ENCODE measurements at places on chromosomes 4 and X.

- DNase-seq, result no peak
These were observed 14.2 kb downstream of the SEC24D start for GRCh38 chr4:118821590-118822293.

DNA sequence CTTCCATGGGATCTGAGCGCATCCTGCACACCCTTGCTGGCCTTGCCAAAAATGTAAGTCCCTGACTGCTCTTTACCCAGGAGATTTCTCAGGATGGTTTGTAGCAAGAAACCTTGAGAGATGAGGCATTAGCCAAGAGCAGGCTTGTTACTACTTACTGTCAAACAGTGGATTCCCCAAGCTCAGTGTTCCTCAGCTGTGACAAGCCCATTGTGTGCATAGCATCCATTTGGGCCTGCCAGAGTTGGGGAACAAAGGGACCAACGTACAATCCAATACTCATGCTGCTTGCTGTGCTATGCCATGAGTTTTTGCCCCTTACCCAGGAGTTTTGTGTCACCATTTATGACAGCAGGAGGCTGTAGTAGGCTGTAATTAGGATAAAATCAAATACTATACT is 267.6 kb downstream of the TENM3 start:
- no peak for DNase-seq

DNA sequence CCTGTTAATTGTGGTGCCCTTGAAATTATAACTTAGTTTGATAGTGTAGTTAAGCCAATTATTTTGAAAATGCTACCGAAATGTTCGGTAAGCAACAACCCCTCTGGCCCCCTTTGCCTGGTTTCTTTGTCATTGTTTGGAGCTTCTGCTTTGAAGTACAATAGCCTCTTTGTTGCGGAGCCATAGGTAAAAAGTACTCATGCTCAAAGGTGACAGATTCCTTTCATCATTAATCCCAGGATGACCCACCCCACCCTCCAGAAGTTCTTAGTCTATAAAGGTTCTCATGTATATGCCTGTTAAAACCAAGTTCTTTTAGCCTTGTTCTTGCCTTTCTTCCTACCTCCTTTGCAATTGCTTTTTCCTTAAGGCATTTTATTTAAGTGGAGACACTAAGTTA is 42.4 kb upstream of the SMARCAD1 start:
- DNase-seq, result no peak

- peak; percentile 27 for DNase-seq
These were observed at the start of gene MAB21L2 for GRCh38 chr4:150582146-150582872. Gene MAB21L2 (plus strand): TSS chr4:150582151. CDS start chr4:150583030, 879 bp downstream.

- no peak for DNase-seq
These were observed 27.1 kb downstream of the UVSSA start for GRCh38 chr4:1373892-1374705.

- DNase-seq, result no peak
These were observed 171.1 kb downstream of the PDGFC start for GRCh38 chr4:156800463-156800862.

DNA sequence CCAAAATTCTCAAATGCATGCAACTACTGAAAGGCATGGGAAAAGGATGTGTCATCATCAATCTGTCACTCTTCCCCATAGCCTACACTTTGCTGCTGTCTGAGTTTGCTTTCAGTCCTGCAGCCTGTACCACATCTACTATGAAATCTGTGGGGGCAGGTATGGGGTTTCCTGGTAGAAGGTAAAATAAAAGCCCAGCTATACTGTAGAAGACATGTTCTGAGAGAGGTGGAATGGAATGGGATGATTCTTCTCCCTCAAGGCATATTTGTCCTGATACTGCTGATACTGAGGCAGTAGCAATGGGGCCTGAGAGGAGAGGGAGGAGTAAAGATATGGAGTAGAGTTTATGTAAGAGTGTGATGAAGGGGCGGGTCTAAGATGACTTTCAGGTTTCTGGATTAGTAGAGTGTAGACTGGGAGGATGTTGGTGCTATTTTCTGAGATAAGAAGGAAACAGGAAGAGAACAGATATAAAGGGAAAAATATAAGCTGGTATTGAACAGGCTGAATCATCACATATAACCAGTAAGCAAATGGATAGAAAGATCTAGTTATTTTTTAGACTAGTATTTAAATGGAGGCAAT is 38.7 kb upstream of the GYPA start:
- no peak for DNase-seq

DNA sequence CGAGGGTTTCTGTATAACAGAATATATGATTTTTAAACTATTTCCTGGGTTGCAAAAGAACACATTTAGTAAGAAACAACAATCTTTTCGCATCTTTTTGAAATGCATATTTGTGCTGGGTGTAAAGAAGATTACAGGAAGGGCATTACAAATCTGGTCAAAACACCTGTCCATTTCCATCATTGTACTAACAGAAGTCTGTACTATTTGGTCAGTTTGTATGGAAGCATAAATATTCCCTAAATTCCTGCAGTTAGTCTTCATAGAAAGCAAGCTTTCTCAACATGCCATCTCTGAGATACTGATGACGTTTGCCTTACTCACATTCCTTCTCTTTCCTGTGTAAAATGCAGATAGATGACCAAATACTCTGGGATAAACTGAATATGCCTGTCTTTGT is 203.3 kb downstream of the NWD2 start:
- no peak for DNase-seq

DNA sequence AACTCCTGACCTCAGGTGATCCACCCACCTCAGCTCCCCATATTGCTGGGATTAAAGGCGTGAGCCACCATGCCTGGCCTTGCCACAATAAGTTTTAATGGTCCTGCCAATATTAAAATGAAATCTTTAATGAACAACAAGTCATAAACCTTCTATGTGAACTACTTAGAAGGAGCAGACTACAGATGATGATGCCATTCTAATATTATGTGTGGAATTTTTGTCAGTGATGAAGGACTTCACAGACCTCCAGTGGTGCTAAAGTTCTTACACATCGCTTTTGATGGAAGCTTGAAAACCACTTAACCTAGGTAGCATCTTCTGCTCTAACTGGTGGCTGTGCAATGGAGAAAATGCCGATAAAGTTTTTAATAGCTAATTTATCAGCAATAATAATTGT is 331.4 kb downstream of the CCSER1 start:
- no peak for DNase-seq

DNA sequence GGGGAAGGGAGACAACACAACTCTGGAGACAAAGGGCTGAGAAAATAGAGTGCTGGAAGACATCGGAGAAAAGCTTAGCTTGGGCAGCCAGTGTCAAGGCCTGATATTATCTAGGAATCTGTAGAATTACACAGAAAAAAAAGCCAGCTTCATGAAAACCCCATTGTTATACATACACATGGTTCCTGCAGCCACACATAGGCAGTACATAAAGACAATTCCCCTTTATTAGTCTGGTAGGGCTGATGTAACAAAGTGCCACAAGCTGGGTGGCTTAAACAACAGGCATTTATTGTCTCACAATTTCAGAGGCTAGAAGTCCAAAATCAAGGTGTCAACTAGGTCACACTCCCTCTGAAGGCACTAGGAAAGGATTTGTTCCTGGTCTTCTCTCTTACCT is 503.5 kb downstream of the MID1IP1 start:
- DNase-seq, result no peak

- DNase-seq, result no peak
These were observed 13.8 kb downstream of the MGARP start for GRCh38 chr4:139266208-139266582.

DNA sequence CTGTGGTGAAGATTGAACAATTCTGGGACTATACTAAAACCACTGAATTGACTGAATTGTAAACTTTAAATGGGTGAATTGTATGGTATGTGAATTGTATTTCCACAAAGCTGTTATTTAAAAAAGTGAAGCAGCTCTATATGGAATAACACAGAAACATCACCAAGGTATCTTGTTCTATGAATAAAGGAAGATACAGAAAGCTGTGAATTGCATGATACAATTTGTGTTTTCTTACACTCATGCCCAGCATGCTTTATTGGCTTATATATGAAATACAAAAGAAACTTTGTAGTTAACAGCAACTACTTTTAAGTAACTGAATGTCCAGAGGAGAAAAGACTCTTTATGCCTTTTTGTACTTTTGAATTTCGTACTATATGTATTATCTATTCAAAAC is 11.5 kb downstream of the CBR4 start:
- DNase-seq, result no peak

- no peak for DNase-seq
These were observed 2.1 kb downstream of the ASMTL start for GRCh38 chrX:1450361-1451161.

- DNase-seq, result peak; percentile 33
These were observed 386.3 kb downstream of the ARHGAP24 start for GRCh38 chr4:85861064-85861765.

GRCh38 chrX:679291-679979 is 48.8 kb downstream of the SHOX start:
- peak; percentile 10 for DNase-seq

- DNase-seq, result no peak
These were observed 141.8 kb upstream of the NALF2 start for GRCh38 chrX:69362354-69362753.

- no peak for DNase-seq
These were observed 983.2 kb upstream of the IGFBP7 start for GRCh38 chr4:58093352-58093751.

- DNase-seq, result no peak
These were observed 146.2 kb downstream of the PRSS12 start for GRCh38 chr4:118206627-118207026.

DNA sequence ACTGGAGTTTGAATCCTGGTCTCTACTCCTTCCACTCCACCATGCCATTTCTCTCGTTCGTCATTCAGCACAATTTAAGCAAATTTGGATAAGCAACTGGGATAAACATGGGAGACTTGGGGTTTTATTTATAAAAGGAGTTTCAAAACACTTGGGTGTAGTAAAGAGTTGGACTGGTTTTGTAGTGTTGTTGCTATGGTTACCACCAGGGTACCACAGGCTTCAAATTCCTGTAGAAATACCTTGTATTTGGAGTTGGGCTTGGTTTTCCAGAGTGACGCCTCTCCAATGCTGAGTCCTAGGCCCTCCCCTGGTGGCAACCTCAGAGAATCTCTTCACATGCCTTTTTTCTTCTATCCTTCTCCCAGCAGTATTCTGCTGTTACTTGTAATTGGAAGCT is 27.9 kb upstream of the PHOX2B start:
- peak; percentile 8 for DNase-seq

DNA sequence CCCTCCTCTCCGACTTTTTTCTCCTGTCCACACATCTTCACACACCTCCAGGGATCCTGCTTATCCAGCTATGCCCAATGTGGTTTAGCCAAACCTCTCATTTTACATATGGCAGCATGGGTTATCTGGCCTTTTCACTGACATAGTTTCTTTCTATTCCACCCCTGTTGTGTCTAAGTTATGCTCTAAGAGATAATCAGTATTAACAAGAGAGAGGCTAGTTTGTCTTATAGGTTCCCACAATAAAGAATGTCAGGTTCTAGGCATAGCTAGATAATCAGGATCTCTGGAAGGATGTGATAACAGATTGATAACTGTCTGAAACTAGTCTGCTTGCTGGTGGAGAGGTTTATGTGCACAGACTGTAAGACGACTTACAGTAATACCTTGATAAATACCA is 7.7 kb upstream of the GALNT7 start:
- no peak for DNase-seq

GRCh38 chr4:120658772-120659171 is 263.8 kb downstream of the PRDM5 start:
- DNase-seq, result no peak

GRCh38 chr4:108140328-108140727 is 28.4 kb downstream of the LEF1 start:
- no peak for DNase-seq

- DNase-seq, result no peak
These were observed 152.0 kb upstream of the USP9X start for GRCh38 chrX:40933132-40933705.

GRCh38 chrX:76893930-76894329 is 466.4 kb downstream of the MAGEE1 start:
- no peak for DNase-seq

GRCh38 chr4:4327652-4328121 is 37.6 kb downstream of the ZBTB49 start:
- no peak for DNase-seq

- no peak for DNase-seq
These were observed 95.3 kb downstream of the ZAR1 start for GRCh38 chr4:48585401-48585800.

DNA sequence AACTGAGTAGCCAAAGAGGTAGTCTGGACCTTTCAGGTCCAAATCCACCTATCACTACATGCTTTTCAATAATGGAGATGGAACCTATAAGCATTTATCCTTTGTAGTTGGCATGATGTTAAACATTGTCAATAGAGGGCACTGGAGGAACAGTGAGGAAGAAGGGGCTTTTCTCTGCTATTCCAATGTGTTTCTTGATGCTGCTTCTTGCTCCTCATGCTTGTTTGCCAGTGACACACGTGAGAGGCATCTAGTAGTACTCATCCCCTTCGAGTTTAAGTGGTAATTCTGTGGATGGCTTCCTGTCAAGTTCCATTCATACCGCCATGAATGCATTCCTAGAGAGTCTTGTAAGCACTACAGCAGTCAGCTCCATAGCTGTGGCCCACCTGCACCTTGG is 84.0 kb downstream of the NAA11 start:
- no peak for DNase-seq
